ENCODE measurements at places on chromosomes 12 and 14. TPM values are rescaled to one million over a fixed set of nuclear protein-coding genes. Genes with fewer than 3 reads are reported as not detected.

- no peak overlapping the region for H3K4me3 ChIP-seq
- H3K27me3 ChIP-seq, result no peaks in the 10 kb centered on the region
- no peaks in the 10 kb centered on the region for H3K36me3 ChIP-seq
- DNase-seq, result no peak
- peaks cover 8% of the 10 kb centered on the region for H3K4me1 ChIP-seq
- H3K27ac ChIP-seq, result no peak overlapping the region
Observed at GRCh38 chr12:94047781-94048567, 100.4 kb upstream of the PLXNC1 start.

GRCh38 chr12:117151403-117152031 is 38.8 kb downstream of the FBXO21 start:
- peaks cover 27% of the 10 kb centered on the region for H3K36me3 ChIP-seq
- no peaks in the 10 kb centered on the region for H3K27me3 ChIP-seq
- DNase-seq, result no peak

Gene CCDC184
- 11.9 TPM for total RNA-seq

Gene EID3
- total RNA-seq, result 4.8 TPM

All from SJSA1 (cell line).